GM20000 (cell line): ENCODE measurements at places on chromosomes 1 and 21.

GRCh38 chr1:160619742-160620277, 27.0 kb downstream of the SLAMF1 start:
- DNase-seq = no peak

- no peak for DNase-seq
These were observed 11.8 kb upstream of the BMP8B start for GRCh38 chr1:39800471-39800835.

DNA sequence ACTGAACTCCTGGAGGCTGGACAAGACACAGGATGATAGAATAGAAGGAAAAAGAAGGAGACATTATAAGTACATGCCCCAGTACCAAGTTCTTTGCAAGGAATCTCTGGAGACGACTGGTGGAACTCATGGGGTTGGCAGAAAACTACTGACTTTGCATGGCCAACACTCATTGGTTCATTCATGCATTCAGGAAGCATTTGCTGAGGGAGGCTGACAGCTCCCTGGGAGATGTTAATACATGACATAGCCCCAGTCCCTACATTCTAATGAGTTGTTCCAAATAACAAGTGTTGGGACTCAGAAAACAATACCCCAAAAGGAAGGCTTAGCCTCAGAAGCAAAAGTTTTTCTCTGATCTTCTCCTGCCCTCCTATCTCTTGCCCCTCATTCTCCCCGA, 172.8 kb upstream of the IRF2BP2 start:
- no peak for DNase-seq

DNA sequence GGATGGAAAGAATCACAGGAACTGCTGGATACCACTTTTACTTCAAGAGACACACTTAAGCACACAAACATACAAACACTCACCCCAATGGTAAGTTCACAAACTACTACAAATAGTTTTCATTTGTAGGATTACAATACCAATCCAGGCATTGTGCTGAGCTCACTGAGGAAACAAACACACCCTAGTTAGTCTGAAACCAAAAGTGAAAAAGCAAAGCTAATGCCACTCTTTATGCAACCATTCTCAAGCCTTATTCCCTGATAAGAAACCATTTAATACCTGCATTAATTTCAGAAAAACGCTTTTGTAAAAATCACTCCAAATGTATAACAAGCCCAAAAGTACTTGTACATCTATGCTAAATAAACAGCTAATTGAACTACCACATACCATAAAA, 38.3 kb downstream of the RNF115 start:
- DNase-seq = no peak

DNA sequence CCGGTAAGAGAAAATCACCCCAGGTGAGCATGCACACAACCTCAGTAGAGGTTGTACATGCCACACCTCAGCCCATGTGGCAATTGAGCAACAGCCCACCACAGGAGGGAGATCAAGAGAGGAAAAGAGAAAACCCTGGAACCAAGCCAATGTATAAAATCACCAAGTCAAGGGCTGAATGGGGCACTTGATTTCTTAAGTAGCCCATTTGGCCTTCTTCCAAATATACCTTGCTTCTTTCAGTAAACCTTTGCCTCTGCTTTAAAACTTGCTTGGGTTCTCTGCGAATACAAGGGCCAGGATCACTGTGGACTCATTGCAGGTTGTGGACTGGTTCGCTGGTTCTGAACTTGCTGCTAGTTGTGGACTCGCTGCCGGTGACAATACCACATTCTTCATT, 1814.0 kb downstream of the PLA2G4A start:
- no peak for DNase-seq

- no peak for DNase-seq
These were observed 185.2 kb downstream of the VPS13D start for GRCh38 chr1:12415038-12415466.
